ENCODE measurements at places on chromosomes 5 and 9.

GRCh38 chr5:159041444-159042198 is 58.1 kb downstream of the EBF1 start:
- DNase-seq, result no peak

DNA sequence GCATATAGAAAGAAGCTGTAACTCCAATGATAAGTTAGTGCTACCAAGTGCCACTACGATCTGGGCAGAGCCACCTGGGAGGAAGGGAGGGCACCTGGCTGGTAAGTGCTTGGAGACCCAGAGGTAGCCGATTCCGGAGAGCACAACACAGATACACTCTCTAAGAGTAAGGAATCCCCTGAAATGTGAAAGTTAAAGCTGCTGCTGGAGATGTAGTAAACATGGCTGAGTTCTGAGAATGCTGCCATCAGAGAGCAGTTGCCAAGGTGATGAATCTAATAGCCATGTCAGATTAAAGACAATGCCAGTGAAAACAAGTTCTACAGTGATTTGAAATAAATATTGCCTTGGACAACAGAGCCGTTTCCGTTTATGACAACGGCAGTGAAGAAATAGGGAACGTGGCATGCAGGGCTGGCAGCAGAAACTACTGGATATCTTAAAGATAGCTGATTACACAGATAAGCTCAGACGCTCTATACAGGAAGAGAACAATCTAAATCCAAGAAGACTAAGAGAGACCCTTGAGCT is 561.2 kb upstream of the C9orf72 start:
- no peak for DNase-seq

DNA sequence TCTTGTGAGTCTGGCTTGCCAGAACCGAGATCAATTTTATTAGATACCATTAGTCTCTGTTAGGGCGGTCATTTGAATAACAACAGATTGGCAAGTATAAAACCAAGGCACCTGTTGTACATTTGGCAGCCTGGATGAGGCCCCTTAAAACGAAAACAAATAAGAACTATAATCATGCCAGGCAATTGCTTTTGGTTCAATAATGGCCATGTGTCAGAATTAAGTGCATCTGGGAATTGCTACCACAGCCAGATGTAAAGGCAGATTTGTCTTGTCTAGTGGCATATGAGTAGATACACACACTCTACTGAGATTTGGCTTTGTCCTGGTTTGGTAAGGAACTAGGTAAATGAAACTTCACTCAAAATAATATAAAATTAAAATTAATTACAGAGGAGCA is 1046.2 kb upstream of the DMAC1 start:
- no peak for DNase-seq

DNA sequence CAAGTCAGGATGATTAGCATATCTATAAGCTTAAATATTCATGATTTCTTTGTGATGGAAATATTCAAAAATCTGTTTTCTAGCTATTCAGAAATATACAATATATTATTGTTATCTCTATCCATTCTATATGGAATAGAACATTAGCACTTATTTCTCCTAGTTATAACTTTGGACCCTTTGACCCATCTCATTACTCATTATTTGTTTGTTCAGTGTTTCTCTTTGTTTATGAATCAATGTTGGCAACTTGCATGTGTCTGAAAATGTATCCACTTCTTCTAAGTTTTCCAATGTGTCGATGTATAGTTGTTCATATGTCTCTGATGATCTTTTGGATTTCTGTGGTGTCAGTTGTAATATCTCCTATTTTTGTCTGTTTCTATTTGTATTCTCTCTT is 1059.3 kb downstream of the CDH9 start:
- no peak for DNase-seq

DNA sequence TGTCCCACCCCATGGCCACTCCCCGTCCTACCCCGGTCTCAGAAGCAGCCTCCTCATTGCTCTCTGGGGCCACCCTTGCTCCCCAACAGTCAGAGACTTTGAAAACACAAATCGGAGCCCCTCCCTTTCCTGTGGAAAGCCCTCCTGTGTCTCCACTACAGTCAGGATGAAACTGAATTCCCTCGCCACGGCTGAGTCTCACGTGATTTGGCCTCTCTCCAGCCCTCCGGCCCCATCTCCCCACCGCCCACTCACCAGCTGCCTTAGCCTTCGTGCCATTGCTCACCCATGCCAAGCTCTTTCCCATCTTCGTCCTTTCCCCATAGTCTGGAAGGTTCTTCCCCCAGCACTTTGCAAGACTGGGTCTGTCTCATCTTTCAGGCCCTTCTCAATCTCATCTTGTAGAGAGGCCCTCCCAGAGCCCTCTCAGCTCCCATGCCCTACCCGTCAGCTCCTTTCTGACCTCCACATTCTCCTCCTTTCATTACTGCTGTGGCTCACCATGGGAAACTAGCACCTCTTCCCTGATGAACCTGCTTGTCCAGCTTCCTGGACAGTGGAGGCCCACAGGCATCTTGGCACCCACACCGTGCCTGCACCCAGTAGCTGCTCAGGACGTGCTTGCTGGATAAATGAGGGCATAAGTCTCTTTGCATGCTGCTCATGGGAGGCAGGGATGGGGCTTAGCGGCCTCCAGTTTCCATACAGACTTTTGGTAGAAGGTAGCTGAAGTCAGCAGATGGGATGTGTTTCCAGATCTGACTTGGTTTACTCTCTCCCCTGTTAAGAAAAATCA is 126.4 kb upstream of the COL5A1 start:
- no peak for DNase-seq

GRCh38 chr5:78627175-78627574 is 21.4 kb downstream of the LHFPL2 start:
- no peak for DNase-seq

GRCh38 chr9:134617246-134617645 is 24.4 kb upstream of the COL5A1 start:
- DNase-seq, result no peak

- no peak for DNase-seq
Observed at GRCh38 chr5:171615705-171616640, 169.6 kb upstream of the SMIM23 start.
